ENCODE measurements at places on chromosomes 7 and 10. TPM values are rescaled to one million over a fixed set of nuclear protein-coding genes. Genes with fewer than 3 reads are reported as not detected.

- DNase-seq, result no peak
Observed at GRCh38 chr7:121810831-121811672, 61.9 kb upstream of the PTPRZ1 start.

CNPY1 gene
- not detected for polyA plus RNA-seq

FAM13C gene
- polyA plus RNA-seq, result 7.4 TPM

BLNK gene
- 12.5 TPM for polyA plus RNA-seq

PON1 gene
- polyA plus RNA-seq, result not detected

ICA1 gene
- 1.5 TPM for polyA plus RNA-seq

- no peak for DNase-seq
Observed at GRCh38 chr10:44939691-44940401, 19.8 kb upstream of the RASSF4 start.

GRCh38 chr7:137363683-137364082, 20.1 kb upstream of the PTN start:
- no peak for DNase-seq

SORBS1 gene
- 372 TPM for polyA plus RNA-seq

GRCh38 chr10:118259288-118259906, 82.7 kb downstream of the FAM204A start:
- no peak for DNase-seq

MBLAC1 gene
- polyA plus RNA-seq, result 1.4 TPM

GRCh38 chr10:123443924-123444323, 222.2 kb upstream of the GPR26 start:
- no peak for DNase-seq

- DNase-seq, result no peak
Observed at GRCh38 chr10:17905491-17905890, 46.2 kb upstream of the SLC39A12 start.

GRCh38 chr7:24038993-24039392, 245.0 kb upstream of the NPY start:
- no peak for DNase-seq

GRCh38 chr7:32415519-32415918, 74.7 kb downstream of the LSM5 start:
- DNase-seq, result no peak
